Right forelimb (tissue), 1 donor: ENCODE measurements at places on chromosomes 6 and 20.
A peak's percentile ranks its signal among the peaks of the same experiment; 100 is the strongest.

DNA sequence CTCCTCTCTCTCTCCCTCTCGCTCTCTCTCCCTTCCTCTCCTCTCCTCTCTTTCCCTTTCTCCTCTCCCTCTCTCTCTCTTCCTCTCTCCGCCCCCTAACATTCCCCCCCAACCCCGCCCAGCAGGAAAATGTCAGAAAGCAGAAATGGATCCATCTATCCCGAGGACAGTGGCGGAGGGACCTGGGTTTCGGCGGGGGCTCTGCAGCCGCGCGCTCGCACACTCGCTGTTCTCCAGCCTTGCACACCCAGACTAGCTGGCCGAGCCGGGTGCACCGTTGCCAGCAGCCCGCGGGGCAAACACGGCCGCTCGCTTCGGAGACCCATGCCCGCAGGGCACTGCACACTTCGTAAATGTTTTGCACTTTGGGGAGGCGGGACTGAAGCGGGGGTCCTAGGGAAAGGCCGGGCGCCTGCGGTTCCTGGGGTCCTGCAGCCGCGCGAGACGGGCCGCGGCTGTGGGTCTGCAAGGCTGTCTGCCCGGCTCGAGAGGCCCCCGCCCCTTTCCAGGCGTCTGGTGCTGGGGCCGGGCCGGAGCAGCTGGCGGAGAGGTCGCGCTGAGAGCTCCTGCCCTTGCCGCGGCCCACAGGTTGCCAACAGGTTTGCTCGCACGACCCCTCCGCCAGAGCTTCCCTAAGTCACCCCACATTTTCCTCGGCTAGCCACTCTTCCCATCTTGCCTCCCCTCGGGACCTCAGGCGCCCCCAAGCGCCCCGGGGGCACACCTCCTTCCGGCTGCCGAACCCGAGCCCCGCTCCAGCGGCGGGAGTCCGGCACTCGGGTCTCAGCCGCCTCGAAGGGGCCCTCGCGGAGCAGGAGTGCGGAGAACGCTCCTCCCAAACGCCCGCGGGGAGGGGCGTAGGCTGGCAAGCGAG is 818 bp upstream of the MDGA1 start:
- peak; percentile 79 for DNase-seq

DNA sequence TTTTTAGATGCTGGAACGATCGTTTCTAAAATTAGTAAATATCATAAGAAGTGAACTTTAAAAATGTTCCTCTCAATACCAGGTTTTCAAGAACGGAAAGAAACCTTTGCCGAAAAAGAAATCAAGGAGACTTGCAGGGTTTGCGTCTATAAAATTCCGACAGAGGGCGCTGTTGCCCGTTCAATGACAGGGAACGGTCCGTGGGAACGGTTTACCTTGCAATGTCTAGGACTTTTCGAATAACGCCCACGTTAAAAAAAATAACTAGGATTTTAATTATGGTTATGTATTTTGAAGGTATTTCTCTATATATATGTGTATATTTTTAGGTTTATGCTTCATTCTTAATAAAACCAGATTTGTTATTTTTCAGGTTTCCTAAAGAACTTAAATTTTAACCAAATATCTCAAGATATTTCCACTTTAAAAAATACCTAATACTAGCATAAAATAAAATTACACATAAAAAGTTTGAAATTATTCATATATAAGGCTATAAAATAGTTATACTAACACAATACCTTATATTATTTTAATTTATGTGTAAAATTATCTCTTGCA is 2.5 kb upstream of the TFAP2B start:
- peak; percentile 85 for DNase-seq

DNA sequence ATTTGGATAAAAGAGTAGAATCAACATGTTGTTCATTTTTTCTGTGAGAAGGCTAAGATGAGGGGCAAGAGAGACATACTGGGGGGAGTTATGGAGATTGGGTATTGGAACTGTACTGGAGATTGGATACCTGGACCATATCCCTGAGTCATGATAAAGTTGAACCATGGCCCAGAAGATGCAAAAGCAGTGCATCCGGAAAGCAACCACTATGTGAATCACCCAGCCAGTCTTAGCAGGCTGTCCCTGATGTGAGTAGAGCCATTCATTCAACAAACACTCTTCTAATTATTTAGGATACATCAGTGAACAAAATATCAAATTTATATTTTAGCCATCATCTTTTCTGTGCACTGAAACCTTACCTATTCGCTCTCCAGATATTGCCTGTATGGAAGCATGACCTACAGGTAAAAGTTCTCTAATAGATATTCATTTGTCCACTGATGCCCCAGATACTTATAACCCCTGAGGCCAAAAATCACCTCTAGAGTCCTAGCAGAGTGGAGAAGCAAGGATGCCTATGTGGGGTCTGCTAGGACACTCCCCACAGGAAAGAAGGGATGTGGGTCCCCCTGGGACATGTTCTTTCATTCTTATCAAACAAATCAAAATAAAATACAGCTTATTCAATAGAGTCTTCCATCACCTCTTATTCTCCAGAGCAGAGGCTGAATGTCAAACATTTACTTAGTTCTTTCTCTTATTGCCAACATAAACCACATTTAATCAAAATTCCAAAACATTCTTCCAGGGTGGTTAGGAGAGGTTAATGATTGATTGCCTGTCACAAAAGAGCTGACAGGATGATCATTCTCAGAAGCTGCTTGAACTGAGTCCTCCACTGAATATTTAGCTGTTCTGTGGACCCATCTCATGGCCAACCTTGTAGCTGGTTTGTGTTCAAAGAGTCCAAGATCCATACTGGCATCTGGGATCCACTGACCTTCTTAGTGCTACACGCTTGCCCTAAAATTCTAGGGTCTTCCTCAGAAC is 37.0 kb upstream of the PKHD1 start:
- DNase-seq: no peak

DNA sequence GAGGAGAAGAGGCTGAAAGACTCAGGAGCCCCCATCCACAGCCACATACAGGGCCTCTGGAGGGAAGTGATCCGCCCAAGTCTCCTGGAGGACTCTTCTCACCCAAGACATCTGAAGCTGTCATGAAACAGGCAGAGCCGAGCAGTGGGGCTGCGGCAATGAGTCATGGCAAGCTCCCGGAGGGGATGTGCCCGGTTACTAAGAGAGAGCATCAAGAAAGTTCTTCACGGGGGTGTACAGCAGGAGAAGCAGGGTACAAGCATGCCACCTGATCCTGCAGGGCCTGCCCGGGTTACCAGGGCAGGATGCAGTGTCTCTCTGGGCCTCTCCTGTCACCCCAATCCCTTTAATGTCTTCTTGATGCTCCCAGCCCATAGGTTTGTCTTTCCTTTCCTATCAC is 21.1 kb downstream of the TRIM26 start:
- DNase-seq: no peak

DNA sequence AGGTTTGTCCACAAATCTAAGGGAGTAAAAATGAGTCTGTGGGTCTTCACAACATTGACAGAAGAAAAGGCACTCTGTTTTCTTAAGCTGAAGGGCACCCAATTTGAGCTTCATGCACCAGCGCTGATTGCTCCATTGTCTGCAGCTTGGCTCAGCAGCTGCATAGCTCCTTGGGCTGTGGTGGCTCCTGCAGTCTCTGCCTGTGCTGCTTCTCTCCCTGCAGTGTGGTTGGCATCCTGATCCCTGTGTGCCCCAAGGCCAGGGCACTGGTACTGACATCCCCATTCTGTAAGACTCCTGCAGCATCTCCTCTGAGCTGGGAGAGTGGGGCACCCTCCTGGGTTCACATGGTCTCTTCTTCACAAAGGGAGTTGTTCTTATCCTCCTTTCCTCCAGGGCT is 83.2 kb upstream of the B3GAT2 start:
- DNase-seq: no peak

GRCh38 chr6:138225953-138226352 is 7.7 kb upstream of the PBOV1 start:
- no peak for DNase-seq

DNA sequence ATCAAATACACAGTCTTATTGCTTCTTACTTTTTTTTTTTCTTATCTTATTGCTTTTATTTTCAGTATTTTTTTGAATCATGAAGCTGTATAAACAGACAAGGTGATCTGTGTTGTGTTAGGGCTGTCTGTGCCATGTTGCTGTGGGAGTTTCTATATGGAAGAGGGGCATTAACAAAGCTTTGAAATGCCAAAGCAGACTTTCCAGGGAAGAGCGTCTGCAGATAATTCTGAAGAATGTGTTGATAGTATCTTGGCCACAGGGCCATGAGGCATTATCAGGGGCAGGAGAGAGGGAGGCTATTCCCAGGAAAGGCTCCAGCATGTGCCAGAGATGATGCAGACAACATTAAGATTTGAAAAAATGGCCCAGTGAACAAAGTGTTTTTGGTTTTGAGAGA is 354.5 kb downstream of the UTRN start:
- DNase-seq: no peak

DNA sequence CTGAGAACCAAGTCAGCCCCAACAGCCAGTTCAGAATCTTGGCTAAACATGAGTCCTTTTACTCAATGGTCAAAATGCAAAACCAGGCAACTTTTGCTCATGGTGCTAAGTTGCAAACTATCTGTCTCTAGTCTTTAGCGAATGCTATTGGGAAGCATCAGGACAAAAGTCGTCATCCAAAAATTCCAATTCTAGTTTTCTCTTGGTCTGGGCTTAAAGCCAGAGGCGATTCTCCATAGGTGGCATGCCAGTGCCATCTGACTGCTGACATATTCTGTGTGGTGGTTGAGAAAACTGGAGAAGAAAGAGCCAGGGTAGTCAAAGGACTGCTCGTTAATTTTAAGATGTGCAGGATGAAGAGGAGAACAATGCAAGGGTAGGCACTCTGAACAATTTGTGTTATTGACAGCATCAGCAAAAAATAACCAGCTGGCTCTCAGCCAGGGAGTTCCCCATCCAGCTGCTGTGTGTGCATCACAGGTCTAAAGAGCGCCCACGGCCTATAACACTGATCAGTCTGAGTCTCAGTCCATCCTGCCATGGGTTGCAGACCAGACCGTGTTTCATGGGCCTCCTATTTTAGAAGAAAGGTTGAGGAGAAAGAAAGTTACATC is 313.6 kb downstream of the ALDH8A1 start:
- DNase-seq: no peak

GRCh38 chr6:24908650-24909035 is 27.1 kb downstream of the RIPOR2 start:
- no peak for DNase-seq

DNA sequence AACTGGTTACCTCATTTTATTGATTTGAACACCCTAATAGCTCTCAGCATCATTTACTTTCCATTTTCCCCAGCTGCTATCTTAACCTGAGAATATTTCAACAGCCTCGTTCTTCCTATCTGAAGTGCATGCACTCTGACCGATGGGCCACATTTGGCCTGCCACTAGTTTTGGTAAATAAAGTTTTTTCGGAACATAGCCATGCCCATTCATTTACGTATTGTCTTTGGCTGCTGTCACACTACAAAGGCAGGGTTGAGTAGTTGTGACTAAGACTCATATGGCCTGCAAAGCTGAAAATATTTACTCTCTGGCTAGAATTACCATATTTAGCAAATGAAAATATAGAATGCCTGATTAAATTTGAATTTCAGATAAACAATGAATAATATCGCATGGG is 10.8 kb downstream of the ADGRF4 start:
- no peak for DNase-seq

- no peak for DNase-seq
Observed at GRCh38 chr6:15331143-15331542, 85.3 kb downstream of the JARID2 start.

GRCh38 chr20:19310541-19310940 is 98.1 kb downstream of the SLC24A3 start:
- DNase-seq: no peak

DNA sequence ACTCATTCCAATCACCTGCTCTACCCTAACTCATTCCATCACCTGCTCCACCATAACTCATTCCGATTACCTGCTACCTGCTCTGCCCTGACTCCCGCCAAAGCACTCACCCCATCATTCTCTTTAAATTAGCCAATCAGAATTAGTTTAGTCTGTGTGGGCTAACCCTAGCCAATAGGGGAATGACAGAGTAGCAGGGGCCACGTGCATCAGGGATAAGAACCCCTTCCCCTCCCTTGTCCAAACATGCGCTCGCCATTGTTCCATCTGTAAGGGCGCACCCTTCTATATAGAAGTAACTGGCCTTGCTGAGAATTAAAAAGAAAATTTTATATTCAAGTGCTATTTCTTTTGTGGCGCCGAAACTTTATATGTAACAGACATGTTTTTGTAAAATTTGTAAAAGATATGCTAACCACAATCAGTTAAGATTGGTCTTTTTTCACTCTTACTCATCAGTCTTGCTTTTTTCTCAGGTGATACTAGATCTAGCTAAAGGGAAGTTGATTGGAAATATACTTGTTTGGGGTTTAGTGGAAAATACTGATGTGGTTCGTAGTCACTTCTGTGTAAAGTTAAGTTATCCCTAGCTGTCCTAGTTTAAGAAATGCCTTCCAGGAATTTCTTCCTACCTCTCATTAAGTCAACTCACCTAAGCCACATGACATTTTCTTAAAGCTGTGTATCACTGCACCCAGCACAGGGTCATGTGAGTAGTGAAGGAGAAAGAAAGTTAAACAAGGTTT is 16.5 kb downstream of the RTN4IP1 start:
- DNase-seq: no peak
